Fibroblast of villous mesenchyme (primary cell): ENCODE measurements at places on chromosomes 1 and 21.

GRCh38 chr21:38958323-38958705, 152.6 kb downstream of the ETS2 start:
- no peak for DNase-seq

DNA sequence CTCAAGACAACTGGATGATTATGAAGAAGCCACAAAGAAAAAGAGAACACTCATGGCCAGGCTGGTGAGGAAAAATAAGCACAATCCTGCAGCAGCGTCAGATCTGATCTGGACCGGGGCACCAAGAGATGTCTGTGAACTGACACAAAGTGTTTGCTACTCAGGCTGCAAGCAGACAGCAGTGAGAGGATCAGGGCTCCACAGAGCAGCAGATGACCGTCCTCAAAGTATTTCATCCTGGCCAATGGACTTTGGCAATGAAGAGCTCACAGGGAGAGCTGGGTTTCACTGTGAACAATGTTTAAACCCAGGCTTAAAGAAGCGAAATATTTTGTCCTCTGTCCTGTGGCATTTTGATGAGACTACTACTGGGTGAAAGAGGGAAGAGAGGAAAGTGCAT, 299.2 kb downstream of the GPATCH2 start:
- DNase-seq: no peak

- no peak for DNase-seq
Measured at GRCh38 chr1:1628754-1629429, 3.1 kb upstream of the MMP23B start.

DNA sequence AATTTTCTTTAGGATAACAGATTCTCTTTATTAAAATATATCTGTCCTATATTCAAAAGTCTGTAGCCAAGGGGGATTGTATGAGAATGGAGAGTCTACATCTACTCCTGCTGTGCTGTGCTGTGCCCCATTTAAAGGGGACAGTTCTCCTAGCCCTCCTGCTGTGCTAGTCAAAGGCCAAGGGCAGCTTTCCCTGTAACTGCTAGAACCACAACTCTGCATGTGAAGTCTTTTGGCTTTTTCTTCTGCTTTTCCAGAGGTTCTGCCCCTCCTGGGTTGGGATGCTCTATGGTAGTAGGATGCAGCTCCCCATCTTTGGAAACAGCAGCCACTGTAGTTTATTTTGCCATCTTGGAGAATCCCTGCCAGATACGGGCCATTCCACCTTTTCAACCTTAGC, 197.5 kb upstream of the JUN start:
- DNase-seq: no peak

- DNase-seq: no peak
Measured at GRCh38 chr1:146020058-146021049, 1.2 kb downstream of the HJV start.

GRCh38 chr1:91546301-91546581, 45.6 kb downstream of the CDC7 start:
- DNase-seq: no peak
